ENCODE measurements at places on chromosomes 6 and 20.

DNA sequence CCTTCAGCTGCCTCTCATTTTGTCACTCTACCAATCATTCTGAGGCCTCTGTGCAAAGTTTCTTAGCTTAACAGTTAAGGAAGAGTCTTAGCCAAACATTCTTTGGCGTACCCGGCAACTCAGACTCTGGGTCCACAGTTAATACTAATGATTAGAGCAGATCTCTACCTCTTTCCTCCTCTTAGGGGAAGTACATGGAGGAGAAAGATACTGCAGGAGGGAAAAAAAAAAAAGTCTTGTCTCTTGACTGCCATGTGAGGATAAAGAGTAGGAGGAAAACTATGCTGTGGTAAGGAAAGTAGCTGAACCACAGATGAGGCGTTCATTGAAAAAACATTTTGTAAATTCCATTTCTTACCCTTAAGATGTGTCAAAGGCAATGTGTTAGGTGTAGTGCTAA is 44.0 kb upstream of the MARCKS start:
- peak; percentile 94 for DNase-seq

- DNase-seq: peak; percentile 22
Observed at GRCh38 chr6:22413681-22414311, 117.0 kb upstream of the PRL start.

DNA sequence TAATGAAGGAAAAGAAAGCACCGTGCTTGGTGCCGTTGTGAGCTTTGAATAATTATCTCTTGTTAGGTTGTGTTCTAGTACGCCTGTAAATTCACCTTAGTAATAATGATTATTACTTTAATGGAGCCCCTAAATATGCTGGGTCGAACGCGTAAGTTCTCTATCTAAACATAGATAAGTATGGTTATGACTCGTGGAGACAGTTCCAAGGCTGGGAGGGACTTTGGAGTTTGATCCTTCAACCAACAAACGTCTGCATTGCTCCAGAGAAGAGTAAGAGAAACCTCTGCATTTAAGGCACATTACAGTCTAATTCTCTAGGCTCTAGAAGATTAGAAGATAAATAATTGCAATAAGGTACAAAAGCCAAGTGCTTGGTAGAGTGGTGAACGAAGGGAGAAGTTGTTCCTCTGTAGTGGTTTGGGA is 514 bp downstream of the ACOT13 start:
- no peak for DNase-seq

DNA sequence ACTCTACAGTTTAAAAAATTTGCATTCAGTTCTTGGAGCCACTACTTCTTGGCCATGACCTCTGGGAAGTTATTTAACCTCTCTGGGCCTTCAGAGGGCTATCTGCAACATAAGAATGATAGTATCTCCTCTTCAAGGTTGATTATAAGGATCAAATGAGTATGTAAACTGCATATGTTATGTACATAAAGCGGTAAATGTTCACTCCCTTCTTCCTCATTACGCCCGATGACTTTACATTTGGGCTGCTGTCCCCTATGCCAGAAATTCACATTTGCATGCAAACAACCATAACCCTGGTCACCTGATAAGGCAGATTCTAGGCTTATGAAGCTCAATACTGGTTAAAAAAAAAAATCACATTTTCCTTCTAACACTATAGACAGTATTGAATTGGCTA is 50.4 kb downstream of the ALDH5A1 start:
- DNase-seq: no peak

DNA sequence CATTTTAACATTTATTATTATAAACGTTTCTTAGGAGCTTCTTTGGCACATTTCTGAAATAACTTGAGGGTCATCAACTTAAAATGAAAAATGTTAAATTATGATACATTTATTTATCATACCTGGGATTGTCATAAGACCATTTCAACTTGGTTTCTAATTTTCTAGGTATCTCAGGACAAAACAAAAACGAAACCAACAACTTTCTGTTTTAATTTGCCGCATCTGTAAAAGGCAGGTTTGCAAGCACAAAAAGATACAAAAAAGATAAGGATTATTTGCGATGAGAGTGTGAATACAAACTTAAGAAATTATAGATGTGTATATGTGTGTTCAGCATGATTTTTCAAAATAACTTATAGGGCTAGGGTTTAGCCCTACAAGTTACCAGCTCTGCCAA is 395.0 kb upstream of the RUNX2 start:
- DNase-seq: no peak

DNA sequence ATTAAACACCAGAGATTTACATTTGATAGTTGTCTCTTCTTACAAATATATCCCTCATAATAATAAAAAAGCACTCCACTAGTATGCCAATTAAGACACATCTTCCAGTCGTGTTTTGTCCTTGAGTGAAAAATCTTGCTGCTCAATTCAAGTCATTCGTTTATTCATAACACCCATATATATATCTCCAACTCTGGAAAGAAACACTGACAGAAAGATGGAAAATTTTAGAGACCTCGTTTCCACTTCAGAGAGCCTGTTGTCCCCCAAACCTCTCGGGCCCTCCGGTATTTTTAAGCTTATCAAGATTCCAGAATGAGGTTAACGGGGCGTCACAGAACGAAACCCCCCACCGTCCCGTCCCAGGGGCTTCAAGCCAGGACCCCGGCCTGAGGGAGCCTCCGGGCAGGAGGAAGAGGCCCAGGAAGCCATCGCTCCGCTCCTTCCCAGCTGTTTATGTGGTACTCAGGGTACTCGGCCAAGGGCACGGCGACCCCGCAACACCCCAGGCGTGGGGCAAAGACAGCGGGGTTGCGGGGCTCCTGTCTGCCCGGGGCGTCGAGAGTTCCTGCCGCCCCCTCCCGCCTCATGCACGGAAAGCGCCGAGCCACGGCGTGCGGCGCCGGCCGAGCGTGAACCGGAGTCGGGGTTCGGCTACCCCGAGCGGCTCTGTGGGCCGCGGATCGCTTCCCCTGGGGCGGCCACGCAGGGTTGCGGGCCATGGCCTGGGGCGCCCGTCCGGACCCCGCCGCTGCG is 623 bp upstream of the SNX9 start:
- no peak for DNase-seq

DNA sequence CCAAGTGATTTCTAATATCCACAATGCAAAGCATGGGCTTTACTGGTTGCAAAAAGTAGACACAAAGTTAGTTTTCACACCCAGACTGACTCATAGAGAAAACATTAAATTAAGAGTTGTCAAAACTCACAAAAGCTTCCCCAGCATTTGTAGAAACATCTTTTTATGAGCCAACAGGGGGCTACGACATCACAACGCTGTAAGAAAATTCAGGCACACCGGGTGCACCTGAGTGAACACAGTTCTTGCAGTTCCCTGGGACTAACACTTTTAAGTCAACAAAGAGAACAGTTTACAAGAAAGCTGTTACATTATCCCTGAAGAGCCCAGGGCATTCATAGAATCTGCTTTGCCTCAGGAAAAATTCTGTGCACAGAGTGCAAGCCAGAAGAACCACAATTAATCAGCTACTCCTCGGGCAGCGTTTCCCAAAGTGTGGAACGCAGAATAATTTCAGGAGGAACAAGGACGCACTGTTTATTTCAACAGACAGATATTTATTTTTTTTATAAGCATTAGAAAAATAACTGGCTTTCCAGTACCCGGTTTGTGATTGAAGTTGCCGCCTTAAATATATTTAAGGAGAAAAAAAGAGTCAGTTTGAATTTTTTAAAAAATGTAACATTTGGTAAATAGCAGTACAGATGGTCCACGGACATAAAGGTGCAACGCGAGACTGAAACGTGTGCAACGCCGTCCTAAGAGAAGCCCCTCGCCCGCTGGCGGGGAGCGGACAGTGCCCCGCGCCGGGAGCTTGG is 1.2 kb downstream of the NCOA5 start:
- DNase-seq: peak; percentile 22

- no peak for DNase-seq
Observed at GRCh38 chr20:24096264-24096663, 107.7 kb upstream of the GGTLC1 start.

DNA sequence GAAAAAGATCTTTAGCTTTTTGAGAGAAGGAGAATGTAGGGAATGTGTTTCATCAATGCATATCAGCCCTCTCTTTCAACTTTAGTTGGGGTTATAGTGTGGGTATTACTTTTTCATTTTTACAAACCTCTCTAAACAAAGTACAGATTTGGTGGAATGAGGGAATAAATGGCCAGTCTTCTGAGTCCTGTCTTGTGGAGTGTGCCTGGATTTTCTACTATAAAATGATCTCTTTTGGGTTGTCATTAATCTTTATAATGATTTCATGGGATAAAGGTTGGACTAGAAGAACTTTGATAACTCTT is 209.3 kb downstream of the RNF144B start:
- DNase-seq: no peak

DNA sequence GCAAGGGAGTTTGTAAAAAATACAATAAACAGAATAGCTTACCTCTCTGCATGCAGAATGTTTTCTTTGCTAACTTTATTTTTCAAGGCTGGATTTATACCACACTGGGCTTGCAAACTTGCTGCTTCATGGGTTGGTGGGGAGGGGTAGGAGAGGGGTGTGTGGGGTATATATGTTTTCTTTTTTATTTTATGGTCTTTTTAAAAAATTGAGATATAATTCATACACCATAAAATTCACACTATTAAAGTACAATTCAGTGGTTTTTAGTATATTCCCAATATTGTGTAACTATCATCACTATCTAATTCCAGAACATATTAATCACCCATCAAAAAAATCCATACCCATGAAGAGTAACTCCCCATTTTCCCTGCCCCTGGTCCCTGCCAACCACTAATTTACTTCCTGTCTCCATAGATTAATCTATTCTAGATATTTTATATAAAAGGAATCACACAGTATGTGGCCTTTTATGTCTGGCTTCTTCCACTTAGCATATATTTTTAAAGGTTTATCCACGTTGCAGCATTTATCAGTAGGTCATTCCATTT is 14.3 kb upstream of the TRPC4AP start:
- peak; percentile 22 for DNase-seq

- no peak for DNase-seq
Observed at GRCh38 chr6:159099276-159099675, 54.5 kb upstream of the TAGAP start.

DNA sequence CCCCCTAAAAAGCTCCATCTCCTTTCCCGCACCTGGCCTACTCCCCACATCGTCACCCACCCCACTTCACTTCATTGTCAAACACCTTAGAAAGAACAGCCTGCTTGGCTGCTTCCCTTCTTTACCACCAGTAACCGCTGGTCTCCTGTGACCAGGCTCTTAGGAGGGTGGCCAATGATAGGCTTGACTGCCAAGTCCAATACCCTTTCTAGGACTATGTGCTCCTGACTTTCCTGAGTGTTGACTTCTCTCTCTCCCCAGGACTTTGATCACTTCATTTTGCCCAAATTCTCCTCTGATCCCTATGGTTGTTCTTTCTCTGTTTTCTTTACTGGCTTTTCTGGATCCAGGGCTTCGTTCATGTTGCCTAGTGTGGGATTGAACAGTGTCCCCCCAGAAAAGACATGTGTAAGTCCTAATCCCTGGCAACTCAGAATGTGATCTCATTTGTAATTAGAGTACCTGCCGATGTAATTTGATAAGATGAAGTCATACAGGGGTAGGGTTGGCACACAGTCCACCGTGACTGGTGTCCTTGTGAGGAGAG is 254.0 kb downstream of the GMDS start:
- DNase-seq: no peak

DNA sequence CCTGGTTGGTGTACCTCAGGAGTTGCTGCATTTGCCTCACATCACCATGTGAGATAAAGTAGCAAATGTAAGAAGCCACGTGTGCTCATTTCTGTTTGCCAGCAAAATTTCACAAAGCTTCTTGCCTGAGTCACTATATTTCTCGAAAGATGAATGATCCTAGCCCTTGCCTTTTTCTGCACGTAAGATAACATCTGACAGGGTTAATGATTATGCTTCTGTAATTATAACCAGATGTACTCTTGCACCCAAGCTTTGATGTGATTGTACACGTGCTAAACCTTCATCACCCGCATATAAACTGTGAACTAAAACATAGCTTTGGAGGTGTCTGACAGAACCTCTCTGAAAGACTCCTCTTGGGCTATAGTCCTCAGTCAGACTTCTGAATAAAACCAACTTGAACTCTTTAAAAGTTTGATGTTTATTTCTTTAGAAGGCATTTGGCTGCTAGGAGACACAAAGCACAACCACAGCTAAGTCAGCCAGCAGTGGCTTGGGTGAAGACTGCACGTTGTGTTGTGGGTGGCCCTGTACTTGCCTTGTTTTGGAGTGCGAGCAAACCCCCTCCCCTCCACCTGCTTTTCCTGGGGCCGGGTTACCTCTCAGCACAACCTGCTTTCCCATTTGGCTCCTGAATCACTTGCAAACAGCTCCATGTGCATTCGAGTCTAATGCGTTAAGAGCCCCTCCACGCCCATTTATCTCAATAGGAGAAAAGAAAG is 19.3 kb downstream of the PROKR2 start:
- DNase-seq: peak; percentile 32

DNA sequence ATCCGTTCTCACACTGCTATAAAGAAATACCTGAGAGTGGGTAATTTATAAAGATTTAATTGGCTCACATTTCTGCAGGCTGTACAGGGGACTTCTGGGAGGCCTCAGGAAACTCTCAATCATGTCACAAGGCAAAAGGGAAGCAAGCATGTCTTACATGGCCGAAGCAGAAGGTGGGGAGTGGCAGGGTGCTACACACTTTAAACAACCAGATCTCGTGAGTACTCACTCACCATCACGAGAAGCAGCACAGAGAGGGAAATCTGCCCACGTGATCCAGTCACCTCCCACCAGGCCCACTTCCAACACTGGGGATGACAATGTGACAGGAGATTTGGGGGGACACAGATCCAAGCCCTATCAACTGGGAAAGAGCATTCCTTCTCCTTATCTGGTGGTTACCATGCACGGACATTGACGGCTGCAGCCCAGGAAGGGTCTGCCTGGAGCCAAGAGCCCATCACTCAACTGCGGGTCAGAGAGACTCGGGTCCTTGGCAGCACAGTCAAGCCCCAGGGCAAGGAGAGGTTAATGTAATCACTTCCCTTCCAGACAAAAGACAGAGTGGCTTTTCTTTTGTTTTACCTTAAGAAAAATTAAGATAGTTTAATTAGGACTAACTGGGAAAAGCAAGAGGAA is 112.3 kb upstream of the CST7 start:
- no peak for DNase-seq

DNA sequence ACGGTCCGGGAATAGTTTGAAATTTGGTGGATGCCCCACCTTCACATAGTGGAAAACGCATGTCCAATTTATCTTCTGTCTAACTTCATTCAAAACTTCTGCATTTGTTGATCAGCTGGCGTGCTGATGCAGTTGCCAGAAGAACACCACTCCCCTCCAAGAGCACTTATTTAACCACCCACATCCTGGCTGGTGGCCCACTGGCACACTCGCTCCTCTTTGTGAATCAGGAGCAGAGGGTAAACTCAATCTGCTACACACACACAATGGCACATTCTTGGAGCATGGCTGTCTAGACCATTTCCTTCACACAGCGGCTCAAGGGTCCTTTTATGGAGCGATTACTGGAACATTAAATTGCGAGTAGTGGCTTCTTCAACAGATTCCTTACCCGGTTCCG is 55.1 kb upstream of the CEP162 start:
- DNase-seq: peak; percentile 63

DNA sequence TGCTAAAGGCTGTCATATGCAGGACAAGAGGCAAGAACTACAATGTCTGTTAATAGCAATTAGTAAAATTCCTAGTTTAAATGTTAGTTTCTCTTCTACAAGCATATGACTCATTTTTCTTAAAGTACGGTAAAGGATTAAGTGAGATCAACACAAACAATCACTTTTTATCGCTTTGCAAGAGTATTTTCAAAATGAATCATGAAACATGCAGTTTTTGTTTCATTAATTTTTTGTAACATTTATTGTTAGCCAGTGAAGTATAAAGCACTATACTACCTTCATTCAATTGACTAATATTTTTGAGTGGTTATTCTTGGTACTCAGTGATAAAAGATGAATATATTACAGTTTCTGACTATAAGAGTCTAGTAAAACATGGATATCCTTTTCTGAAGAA is 138.6 kb downstream of the AHI1 start:
- DNase-seq: peak; percentile 44

All from fibroblast of skin of right biceps (primary cell).